ENCODE measurements at places on chromosomes 5 and 9. TPM values are rescaled to one million over a fixed set of nuclear protein-coding genes. Genes with fewer than 3 reads are reported as not detected.

The HTR1A gene
- not detected for total RNA-seq

The OTULINL gene
- 8.8 TPM for total RNA-seq

The LHX6 gene
- 8.1 TPM for total RNA-seq

The MEF2C gene
- total RNA-seq: 22.3 TPM

The FREM1 gene
- 2.7 TPM for total RNA-seq

The TXNDC8 gene
- not detected for total RNA-seq

The ROPN1L gene
- total RNA-seq: 4.2 TPM

The C5orf46 gene
- total RNA-seq: not detected

The DBH gene
- total RNA-seq: 12.0 TPM

The TSSK1B gene
- 1.2 TPM for total RNA-seq

The MAP1B gene
- 386 TPM for total RNA-seq

The PCDHGA12 gene
- 10.6 TPM for total RNA-seq

The PRUNE2 gene
- 75.6 TPM for total RNA-seq

The DNAH5 gene
- 0.49 TPM for total RNA-seq

The TMEM8B gene
- total RNA-seq: 11.3 TPM

The ERP44 gene
- 13.5 TPM for total RNA-seq

The COL15A1 gene
- total RNA-seq: 15.0 TPM

The ACTBL2 gene
- total RNA-seq: not detected

The MSX2 gene
- 1.2 TPM for total RNA-seq

The SLC6A18 gene
- total RNA-seq: not detected

The CKS2 gene
- 14.7 TPM for total RNA-seq

The IFNB1 gene
- total RNA-seq: not detected

The GMCL2 gene
- not detected for total RNA-seq

The POU5F2 gene
- total RNA-seq: 3.2 TPM

Data from vagina (tissue), 2 donors.